ENCODE measurements at places on chromosomes 5 and 9.

DNA sequence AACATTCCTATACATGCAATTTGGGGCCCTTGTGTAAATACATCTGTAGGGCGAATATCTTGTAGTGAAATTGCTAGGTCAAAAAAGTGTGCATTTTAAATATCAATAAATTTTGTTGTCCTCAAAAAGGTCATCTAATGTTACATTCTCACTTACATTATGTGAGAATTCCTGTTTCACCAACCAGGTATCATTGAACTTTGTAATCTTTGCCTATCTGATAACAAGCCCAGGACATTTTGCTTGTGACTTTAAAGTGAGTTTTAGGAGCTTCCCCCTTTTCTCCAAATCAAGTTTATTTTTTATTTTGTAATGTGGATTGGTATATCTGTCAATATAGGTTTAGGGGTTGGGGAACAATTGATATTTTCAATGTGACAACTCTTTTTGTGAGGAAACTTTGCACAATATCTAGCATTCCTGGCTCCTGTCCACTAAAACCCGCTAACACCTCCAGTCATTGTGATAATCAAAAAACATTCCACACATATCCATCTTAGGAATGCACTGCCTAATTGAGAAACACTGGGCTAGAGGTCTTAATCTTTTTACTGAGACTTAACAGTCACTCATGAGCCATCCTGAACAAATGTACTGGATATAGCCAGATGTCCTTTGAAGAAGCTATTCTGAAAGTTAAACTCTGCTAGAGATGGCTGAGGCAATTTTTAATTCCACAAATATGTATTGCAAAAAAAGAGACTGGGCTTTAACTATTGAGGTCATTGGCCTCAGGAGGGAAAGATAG lies 72.5 kb upstream of the SLC1A1 start:
- DNase-seq, result no peak

DNA sequence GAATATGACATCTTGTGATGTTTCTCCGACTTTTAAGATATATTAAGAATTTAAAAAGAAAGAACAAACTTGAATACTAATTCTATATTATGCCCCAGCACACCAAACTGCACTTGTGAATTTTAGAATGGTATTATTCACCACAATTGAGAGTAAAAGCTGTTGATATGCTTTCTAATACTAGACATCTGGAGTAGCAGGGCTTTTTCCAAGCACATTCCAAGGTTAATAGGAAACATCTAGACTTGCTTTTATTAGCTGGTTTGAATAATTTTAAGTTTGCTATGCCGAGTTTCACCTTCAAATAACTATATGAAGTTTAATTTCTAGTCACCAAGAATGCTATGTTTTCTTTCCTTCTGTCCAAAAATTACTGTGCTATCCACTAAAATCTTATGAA lies 13.5 kb downstream of the NREP start:
- DNase-seq, result no peak

- no peak for DNase-seq
Measured at GRCh38 chr9:86099701-86100364, 475 bp upstream of the GOLM1 start.

- DNase-seq, result no peak
Measured at GRCh38 chr9:133532937-133533668, 1.4 kb upstream of the ADAMTSL2 start.

- no peak for DNase-seq
Measured at GRCh38 chr9:121619545-121620324, 31.7 kb upstream of the DAB2IP start.

- no peak for DNase-seq
Measured at GRCh38 chr5:71651579-71651978, 64.4 kb downstream of the MCCC2 start.

DNA sequence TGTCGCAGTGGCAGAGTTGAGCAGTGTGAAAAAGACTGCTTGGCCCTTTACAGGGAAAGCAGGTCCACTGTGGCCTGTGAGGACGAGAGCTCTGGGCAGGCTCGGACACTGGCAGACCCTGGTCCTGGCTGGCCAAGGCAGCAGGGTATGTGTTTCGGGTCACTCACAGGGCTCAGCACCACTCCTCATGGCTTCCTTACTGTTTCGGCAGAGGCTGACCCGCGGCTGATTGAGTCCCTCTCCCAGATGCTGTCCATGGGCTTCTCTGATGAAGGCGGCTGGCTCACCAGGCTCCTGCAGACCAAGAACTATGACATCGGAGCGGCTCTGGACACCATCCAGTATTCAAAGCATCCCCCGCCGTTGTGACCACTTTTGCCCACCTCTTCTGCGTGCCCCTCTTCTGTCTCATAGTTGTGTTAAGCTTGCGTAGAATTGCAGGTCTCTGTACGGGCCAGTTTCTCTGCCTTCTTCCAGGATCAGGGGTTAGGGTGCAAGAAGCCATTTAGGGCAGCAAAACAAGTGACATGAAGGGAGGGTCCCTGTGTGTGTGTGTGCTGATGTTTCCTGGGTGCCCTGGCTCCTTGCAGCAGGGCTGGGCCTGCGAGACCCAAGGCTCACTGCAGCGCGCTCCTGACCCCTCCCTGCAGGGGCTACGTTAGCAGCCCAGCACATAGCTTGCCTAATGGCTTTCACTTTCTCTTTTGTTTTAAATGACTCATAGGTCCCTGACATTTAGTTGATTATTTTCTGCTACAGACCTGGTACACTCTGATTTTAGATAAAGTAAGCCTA lies 15.7 kb downstream of the SQSTM1 start:
- no peak for DNase-seq

DNA sequence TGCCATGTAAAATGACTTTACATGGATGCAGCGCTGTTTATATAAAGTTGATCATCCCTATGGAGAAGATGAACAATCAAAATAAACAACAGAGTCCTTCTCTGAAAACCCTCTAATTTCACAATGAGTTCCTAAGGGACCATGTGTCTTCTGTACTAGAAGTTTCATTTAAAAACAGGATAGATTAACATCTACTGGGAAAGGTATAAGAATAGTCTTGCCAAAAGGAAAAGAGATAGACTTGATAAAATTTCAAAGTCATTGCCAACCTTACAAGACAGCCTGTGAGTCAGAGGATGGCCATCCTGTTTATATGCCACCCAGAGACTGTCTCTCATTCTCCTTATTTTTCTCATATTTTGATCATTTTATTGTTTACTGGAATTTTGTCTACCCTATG lies 367.1 kb upstream of the PDE4D start:
- DNase-seq, result no peak

GRCh38 chr5:118466418-118466817 lies 521.9 kb downstream of the DTWD2 start:
- DNase-seq, result no peak

- no peak for DNase-seq
Measured at GRCh38 chr9:109305801-109306200, 15.1 kb downstream of the EPB41L4B start.

- DNase-seq, result no peak
Measured at GRCh38 chr5:103353581-103353980, 95.0 kb downstream of the MACIR start.

DNA sequence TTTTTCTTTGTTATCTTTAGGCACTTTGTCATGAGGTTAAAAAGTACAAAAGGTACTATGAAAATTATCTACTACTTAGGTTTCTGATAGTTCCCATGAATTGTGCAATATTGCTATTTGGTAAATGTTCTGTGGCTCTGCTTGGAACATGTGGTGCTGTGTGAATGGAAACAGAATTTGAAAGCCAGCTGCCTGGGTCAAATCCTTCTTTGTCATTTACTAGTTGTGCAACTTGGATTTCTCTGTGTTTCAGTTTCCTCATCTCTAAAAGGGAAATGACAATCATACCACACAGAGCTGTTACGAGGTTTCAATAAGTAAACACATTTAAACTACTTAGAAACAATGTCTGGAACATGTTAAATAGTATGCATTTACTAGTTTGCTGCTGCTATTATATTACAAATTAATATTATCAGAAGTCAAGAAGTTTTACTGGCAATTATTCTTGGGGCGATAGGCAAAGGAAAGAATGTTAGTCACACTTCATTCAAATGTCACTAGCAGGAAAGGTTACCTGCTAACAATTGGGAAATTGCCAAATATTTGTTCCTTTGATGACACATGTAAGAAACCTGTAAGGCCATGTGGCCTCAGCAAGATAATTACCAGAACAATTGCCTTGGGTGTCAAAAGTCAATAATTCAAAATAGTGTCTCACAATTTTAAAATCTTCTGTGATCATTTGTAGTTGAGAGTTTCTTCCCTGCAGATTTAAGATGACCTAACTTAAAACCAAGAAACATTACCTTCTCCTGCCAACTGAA lies 184.8 kb downstream of the KIAA0825 start:
- DNase-seq, result no peak

DNA sequence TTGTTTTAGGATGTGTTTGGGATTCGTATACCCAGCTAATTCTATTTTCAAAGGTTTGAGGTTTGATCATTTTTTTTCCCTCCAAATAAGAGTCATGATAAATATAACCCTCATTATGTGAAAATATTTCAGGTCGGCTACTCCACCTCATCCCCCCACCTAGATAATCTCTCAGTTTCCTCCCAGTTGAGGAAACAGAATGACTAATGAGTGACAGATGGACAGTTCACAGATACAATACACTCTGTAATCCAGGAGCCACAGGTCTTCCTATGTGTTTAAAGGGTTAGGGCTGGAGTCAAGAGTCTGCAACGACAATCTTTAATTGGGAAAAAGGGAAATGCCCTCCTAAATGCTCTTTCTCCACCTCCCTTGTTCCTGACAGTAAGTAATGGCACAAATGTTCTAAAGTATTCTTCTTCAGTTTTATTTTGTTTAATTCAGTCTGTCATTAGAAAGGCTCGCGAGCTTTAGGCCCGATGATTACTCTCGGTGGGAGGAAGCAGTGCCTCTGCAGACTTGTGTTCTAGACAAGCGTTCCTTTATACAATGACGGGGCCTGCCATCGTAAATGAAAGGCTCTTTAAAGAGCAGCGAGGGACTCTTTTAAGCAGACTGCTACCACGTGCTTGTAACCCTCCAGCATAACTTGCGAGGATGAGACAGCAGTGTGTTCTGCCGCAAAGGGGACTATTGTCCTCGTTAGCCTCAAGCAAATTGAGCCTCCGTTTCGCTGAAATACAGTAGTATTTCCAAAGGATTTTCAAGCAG lies 69.0 kb downstream of the MEF2C start:
- DNase-seq, result no peak

DNA sequence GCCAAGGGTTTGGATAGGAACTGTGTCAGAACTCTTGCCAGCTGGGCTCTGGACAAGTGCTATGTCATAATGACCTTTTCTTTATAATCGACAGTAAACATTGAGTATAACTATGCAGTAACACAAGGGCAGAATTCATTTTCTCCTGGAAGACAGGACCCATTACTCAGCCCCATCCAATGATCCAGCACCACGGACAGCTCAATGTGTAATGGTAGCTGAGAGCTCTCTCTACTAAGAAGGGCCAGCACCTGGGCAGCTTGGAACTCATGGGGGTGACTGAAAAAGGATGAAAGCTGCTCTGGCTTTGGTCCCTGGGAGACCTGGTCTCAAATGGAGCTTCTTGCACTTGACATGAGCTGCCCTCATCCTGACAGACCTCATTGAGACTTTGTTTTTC lies 347.8 kb downstream of the TRIM32 start:
- no peak for DNase-seq

- DNase-seq, result no peak
Measured at GRCh38 chr5:88979244-88979643, 96.3 kb upstream of the MEF2C start.

- no peak for DNase-seq
Measured at GRCh38 chr9:18516965-18517364, 43.0 kb downstream of the ADAMTSL1 start.

- no peak for DNase-seq
Measured at GRCh38 chr5:35863159-35863558, 6.5 kb downstream of the IL7R start.

DNA sequence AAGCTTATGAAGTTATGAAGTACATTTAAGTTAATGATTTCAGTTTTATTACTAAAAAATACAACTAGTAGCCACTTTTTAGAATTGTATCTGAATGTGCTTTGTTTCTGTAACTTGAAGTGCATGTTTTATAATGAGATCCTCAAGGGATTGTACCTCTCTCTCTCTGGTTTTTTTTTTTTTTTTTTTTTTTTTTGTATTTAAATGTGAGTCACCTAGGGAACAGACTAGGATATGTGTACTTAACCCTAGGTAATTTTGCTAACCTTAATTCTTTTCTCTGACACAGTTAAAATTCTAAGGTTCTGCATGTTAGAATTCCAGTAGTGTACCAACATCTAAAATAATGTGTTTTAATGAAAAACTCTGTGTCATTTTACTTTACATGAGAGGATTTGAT lies 59.5 kb downstream of the CDC42SE2 start:
- DNase-seq, result no peak

GRCh38 chr5:68303038-68303738 lies 87.6 kb downstream of the PIK3R1 start:
- DNase-seq, result no peak

GRCh38 chr5:109866051-109866450 lies 176.3 kb downstream of the MAN2A1 start:
- no peak for DNase-seq

DNA sequence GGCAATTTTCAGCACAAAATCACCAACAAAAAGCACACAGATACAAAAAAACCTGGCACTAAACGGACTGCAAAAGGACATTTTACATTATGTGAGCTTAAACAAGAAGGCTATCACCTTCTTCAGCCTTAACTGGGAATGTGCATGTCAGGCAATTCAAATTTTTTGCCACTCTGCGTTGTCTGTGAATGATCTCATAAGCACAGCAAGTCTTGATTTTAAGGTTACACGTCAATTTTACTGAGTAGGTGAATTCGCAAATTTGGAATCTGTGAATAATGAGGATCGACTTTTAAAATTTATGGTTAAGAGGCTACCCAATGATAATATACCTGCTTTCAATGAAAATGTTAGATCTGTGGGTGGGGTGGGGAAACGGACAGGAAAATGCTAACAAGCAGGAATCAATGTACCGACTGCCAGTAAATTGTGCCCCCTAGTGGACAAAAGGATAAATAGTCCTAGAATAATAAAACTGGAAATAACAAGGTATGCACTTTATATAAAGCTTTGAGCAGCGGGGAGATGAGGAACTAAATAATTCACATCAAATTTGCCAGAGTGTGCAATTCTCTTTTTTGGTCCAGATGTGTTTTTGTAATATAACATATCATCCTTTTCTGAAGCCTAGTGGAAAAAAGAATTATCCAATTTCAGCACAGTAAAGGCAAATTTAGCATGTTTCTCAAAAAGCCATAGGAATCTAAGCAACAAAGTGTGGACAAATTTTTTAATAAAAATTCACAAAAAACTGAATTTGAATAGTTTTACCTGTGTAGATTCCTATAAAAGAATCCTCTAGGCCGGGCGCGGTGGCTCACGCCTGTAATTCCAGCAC lies 20.5 kb downstream of the EQTN start:
- DNase-seq, result peak; percentile 41

GRCh38 chr5:137669811-137670210 lies 66.1 kb downstream of the KLHL3 start:
- DNase-seq, result no peak

Measured in urinary bladder (tissue), 4 donors.